ENCODE measurements at places on chromosomes 6 and 20. TPM values are rescaled to one million over a fixed set of nuclear protein-coding genes. Genes with fewer than 3 reads are reported as not detected.
A peak's percentile ranks its signal among the peaks of the same experiment; 100 is the strongest.

DNA sequence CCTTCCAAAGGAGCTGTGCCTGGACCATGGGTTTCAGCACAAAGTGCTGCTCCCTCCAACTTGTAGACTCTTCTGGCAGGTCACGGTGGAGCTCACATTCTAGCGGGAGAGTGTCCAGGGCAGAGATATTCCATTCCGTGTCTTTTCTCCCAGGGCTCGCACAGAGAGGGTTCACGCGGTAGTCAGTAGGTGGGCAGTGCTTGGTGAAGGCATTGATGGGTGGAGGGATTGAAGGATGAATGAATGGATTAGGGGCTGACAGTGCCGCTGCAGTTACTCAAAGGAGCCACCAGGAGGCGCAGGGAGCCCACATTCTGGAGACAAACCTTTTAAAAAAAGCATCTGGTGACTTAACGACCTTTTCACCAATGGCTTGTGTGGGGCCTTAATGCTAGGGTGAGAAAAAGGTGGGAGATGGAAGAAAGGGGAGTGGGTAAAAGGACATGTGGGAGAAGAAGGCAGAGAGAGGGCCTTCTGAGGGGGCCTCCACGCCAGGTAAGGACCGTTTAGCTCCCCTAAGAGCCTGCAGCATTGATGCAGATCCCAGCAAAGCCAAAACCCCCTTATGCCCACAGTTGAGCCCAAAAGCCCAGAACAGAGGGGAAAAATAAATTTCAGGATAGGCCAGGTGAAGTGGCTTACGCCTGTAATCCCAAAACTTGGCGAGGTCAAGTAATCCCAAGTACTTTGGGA is 17.5 kb upstream of the FAM110A start:
- no peaks in the 10 kb centered on the region for H3K27me3 ChIP-seq
- peaks cover 4% of the 10 kb centered on the region for H3K4me1 ChIP-seq
- H3K4me3 ChIP-seq = no peak overlapping the region
- peak; percentile 88 for DNase-seq

Gene C6orf132
- total RNA-seq = 0.15 TPM

Gene CCN5
- not detected for total RNA-seq

Gene DCDC2
- not detected for total RNA-seq

- no peaks in the 10 kb centered on the region for H3K4me1 ChIP-seq
- no peak overlapping the region for H3K27ac ChIP-seq
- H3K36me3 ChIP-seq = no peaks in the 10 kb centered on the region
- no peak overlapping the region for H3K4me3 ChIP-seq
- DNase-seq = no peak
Measured at GRCh38 chr20:58078741-58079522, 149.5 kb downstream of the ANKRD60 start.

Gene PLAGL1
- total RNA-seq = 12.2 TPM

Gene OR2H2
- not detected for total RNA-seq

DNA sequence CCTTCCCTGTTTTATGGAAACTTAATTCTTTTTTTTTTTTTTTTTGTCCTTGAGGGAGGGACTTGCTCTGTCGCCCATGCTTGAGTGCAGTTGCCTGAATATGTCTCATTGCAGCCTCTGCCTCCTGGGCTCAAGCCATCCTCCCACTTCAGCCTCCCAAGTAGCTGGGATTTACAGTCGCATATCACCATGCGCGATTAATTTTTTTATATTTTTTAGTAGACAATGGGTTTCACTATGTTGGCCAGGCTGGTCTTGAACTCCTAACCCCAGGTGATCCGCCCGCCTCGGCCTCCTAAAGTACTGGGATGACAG is 654 bp downstream of the TMEM14C start:
- no peaks in the 10 kb centered on the region for H3K36me3 ChIP-seq
- no peak for DNase-seq
- peak overlapping the region; percentile 32 for H3K27ac ChIP-seq
- peaks cover 57% of the 10 kb centered on the region for H3K4me1 ChIP-seq

Gene FOXQ1
- total RNA-seq = not detected

Gene HLA-DPA1
- total RNA-seq = 73.5 TPM

DNA sequence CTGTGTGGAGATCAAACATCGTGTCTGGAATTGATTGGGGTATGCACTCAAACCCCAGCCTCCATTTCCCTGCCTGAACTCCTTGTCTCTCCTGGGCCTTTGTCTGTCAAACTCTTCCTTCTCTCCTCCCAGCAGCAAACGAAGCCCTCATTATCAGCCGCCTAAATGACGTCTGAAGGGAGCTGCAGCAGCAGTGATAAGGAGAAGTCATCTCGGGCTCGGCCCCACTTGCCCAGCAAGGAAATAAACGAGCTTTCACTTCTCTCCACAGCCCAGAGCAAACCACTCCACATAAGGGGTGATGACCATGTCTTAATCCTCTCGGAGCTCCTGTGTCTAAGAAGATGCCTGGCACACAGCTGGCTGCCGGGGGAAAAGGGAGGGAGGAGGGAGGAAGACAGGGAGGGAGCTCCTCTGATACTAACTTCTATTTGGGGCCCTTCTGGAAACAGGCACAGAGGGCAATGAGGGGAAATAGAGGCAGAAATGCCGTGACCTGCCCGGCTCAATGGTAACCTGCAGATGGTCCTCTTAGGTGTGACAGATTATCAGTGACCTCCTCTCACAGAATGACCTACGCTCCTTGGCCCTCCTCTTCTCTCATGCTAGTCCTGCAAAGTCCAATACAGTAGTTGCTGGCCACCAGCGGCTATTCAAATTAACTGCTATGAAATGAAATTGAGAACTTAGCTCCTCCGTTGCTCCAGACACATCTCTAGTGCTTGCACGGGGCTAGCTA is 100.4 kb downstream of the PXDC1 start:
- no peak overlapping the region for H3K27ac ChIP-seq
- no peaks in the 10 kb centered on the region for H3K36me3 ChIP-seq
- H3K4me3 ChIP-seq = no peak overlapping the region

DNA sequence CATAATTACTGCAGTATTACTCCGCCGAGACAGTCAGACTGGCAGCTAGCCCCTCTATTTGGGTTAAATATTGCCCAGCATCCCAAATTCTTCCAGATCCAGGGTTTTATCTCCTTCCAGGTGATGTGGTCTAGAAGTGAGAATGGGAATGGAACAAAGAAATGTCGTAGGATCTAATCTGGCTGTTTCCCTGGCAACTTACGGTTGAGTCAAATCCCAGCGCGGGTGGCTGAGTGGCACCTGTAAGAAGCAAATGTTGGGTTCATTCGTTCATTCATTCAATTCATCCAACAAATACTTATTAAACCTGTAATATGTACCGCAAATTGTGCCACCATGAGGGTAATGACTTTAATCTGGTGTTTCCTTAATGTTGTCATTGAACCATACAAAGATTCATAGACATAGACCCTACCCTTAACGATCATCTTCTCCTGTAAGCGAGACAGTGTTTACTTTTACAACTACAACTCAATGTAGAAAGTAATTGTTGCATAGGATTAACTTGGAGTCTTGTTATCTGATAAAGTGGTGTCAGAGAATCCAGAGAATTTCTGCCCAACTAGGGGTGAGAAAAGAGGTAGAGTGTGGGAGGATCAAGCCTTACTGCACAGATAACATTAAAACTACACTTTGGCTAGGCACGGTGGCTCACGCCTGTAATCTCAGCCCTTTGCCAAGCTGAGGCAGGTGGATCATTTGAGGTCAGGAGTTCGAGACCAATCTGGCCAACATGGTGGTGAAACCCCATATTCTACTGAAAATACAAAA is 91.3 kb upstream of the ADGRF1 start:
- no peaks in the 10 kb centered on the region for H3K36me3 ChIP-seq
- H3K27ac ChIP-seq = no peak overlapping the region
- no peaks in the 10 kb centered on the region for H3K4me1 ChIP-seq
- no peak for DNase-seq

DNA sequence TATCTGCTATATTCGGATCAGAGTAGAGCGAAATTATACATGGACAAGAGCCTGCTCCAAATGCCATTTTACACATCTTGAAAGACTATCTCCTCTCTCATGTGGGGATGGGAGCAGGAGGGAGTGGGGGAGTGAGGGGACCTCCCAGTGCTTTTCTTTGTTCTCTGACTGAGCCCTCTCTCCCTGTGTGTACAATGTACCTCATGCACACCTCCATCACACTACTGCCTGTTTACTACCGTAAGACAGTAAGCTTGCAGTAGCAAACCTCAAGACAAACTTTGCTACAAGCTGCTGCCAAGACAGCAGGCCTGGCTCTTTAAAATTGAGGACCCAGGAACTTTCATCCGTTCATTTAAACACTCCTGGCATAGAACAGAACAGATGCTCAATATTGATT is 7.2 kb downstream of the NHSL1 start:
- no peak overlapping the region for H3K27ac ChIP-seq
- no peaks in the 10 kb centered on the region for H3K36me3 ChIP-seq
- H3K4me1 ChIP-seq = no peaks in the 10 kb centered on the region
- DNase-seq = no peak

Gene AVP
- not detected for total RNA-seq

Gene ESR1
- 0.11 TPM for total RNA-seq

Gene CGA
- total RNA-seq = not detected

GRCh38 chr6:168100011-168100802 is 21.2 kb upstream of the FRMD1 start:
- no peak overlapping the region for H3K27ac ChIP-seq
- H3K4me3 ChIP-seq = no peak overlapping the region
- peaks cover 3% of the 10 kb centered on the region for H3K27me3 ChIP-seq
- DNase-seq = no peak
- no peaks in the 10 kb centered on the region for H3K36me3 ChIP-seq

Gene TREML4
- total RNA-seq = 0.21 TPM

DNA sequence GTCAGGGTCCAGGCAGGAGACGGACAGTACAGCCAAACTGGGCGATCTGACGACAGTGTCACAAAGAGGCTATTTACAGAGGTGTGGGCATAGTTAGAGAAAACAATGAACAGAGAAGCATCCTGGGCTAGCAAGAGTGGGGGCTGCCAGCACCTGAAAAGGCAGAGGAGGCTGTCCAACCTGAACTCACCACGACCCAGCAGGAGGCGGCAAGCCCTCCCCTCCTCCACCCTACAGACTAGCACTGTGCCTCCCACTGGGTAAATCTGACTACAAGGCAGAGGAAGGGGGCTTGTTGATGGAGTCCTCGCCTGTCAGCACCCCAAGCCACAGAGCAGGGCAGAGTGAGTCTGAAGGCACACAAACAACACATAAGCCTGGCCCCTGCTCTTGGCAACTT is 52.8 kb upstream of the CDYL start:
- peaks cover 4% of the 10 kb centered on the region for H3K4me1 ChIP-seq
- DNase-seq = no peak
- no peaks in the 10 kb centered on the region for H3K27me3 ChIP-seq
- H3K36me3 ChIP-seq = no peaks in the 10 kb centered on the region

Gene SSR1
- total RNA-seq = 97.6 TPM

GRCh38 chr6:164124473-164124872 is 710.0 kb downstream of the QKI start:
- H3K27ac ChIP-seq = no peak overlapping the region
- H3K27me3 ChIP-seq = no peaks in the 10 kb centered on the region
- DNase-seq = no peak
- no peak overlapping the region for H3K4me3 ChIP-seq
- H3K4me1 ChIP-seq = no peaks in the 10 kb centered on the region
- H3K36me3 ChIP-seq = no peaks in the 10 kb centered on the region

GRCh38 chr6:22008248-22008836 is 288.5 kb downstream of the PRL start:
- no peak overlapping the region for H3K4me3 ChIP-seq
- no peak for DNase-seq
- H3K27me3 ChIP-seq = no peaks in the 10 kb centered on the region
- H3K36me3 ChIP-seq = no peaks in the 10 kb centered on the region
- H3K27ac ChIP-seq = no peak overlapping the region

GRCh38 chr6:27650620-27651370 is 177.9 kb upstream of the ZNF184 start:
- no peak overlapping the region for H3K27ac ChIP-seq
- H3K36me3 ChIP-seq = no peaks in the 10 kb centered on the region
- DNase-seq = no peak

Gene XKR7
- total RNA-seq = not detected

Gene APCDD1L
- not detected for total RNA-seq

DNA sequence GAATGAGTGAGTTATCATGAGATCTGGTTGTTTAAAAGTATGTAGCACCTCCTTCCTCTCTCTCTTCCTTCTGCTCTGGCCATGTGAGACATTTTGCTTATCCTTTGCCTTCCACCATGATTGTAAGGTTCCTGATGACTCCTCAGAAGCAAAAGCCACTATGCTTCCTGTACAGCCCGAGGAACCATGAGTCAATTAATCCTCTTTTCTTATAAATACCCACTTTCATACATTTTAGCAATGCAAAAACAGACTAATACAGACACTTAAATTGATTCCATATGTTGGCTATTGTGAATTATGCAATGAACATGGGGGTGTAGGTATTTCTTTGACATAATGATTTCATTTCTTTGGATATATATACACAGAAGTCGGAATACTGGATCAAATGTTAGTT is 792.8 kb upstream of the EYS start:
- no peak for DNase-seq
- no peak overlapping the region for H3K4me3 ChIP-seq
- H3K27ac ChIP-seq = no peak overlapping the region
- H3K27me3 ChIP-seq = no peaks in the 10 kb centered on the region

- no peak overlapping the region for H3K27ac ChIP-seq
- H3K4me1 ChIP-seq = no peaks in the 10 kb centered on the region
- no peak for DNase-seq
- no peaks in the 10 kb centered on the region for H3K27me3 ChIP-seq
Measured at GRCh38 chr20:39871013-39871412, 818.0 kb downstream of the MAFB start.

Gene ENPP5
- total RNA-seq = 9.3 TPM

DNA sequence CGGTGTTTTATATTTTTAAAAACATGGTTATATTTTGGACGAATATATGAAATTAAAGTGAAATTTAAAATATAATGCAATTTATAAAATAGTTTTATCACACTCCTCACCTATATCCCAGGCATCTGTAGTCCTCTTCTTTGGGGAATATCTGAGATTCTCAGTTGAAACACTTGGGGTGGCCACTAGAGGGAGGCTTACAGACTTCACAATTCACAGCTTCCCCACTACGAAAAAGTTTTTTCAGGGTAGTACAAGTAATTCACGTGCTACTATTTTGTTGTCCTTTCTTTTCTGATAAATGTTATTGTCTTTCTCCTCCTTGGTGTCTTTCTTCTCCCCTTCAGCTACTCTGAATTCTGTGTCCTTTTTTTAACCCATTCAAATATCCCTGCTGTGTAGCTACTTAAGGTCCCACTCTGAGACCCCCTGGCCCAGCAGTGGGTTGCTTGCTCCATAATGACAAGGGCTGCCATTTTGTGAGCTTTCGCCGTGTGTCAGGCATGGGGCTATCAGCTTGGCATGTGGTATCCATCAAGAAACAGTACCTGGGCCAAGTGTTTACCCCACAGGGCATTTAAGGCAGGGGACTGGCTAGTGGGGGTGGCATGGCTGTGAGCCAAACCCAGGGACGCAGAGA is 43.6 kb upstream of the PHACTR3 start:
- H3K36me3 ChIP-seq = no peaks in the 10 kb centered on the region

- no peak for DNase-seq
- H3K27me3 ChIP-seq = no peaks in the 10 kb centered on the region
- H3K36me3 ChIP-seq = peaks cover 80% of the 10 kb centered on the region
- H3K4me3 ChIP-seq = no peak overlapping the region
- H3K27ac ChIP-seq = no peak overlapping the region
Measured at GRCh38 chr20:18529041-18529440, 21.3 kb downstream of the SEC23B start.

Gene LRRN4
- not detected for total RNA-seq

- no peak overlapping the region for H3K4me3 ChIP-seq
- no peak overlapping the region for H3K27ac ChIP-seq
- no peaks in the 10 kb centered on the region for H3K4me1 ChIP-seq
- peaks cover 39% of the 10 kb centered on the region for H3K36me3 ChIP-seq
Measured at GRCh38 chr20:23379772-23380171, 17.8 kb downstream of the GZF1 start.

GRCh38 chr20:38751360-38751976 is 3.2 kb downstream of the ACTR5 start:
- no peak overlapping the region for H3K27ac ChIP-seq
- DNase-seq = no peak
- peaks cover 31% of the 10 kb centered on the region for H3K36me3 ChIP-seq
- H3K4me3 ChIP-seq = no peak overlapping the region
- peaks cover 19% of the 10 kb centered on the region for H3K4me1 ChIP-seq

Measured in natural killer cell (primary cell).